ENCODE measurements at places on chromosomes 4 and X.
A peak's percentile ranks its signal among the peaks of the same experiment; 100 is the strongest.

DNA sequence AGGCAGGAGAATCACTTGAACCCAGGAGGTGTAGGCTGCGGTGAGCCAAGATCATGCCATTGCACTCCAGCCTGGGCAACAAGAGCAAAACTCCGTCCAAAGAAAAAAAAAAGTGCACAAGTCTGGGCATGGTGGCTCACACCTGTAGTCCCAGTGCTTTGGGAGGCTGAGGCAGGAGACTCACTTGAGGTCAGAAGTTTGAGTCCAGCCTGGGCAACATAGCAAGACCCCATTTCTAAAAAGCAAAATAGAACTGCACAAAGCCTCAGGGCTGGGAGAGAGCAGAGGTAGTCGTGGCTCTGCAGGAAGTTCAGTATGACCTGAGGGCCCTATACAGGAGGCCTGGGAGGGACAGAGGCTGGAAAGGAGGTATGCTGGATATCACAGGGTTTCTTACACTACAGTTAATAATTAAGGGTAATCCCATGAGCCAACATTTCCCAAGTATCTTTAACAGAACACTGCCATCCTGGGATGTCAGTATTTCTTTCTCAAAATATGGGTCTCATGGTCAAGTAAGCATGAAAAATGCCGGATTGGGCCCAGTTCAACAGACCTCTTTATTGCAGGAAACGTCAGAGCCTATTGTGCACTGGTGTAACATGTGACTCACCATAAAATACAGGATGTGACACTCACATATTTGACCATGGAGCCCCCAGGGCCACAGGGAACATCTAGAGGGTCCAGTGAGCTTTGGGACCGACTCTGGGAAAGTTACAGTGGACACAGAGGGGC, 37.8 kb downstream of the ACSL1 start:
- no peak for DNase-seq

DNA sequence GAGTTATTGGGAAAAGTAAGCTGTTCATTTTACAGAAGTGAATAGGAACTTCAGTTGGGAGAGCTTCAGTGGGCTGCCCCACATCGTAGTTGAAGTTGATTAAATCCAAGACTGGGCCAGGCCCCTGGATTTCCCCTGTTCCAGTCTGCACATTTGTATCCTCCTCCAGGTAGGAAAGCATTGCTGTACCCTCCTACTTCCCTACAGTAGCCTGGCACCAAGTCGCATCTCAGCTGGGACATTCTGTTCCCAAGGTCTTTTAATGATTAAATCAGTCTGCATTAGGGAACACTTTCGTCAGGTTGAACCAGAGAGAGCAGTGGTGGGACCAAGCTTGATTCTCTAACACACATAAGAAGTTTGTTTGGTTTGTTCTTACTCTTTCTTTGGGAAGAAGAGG, 165.8 kb upstream of the PPARGC1A start:
- no peak for DNase-seq

- no peak for DNase-seq
These were observed 376.6 kb downstream of the PDGFC start for GRCh38 chr4:156595041-156595440.

DNA sequence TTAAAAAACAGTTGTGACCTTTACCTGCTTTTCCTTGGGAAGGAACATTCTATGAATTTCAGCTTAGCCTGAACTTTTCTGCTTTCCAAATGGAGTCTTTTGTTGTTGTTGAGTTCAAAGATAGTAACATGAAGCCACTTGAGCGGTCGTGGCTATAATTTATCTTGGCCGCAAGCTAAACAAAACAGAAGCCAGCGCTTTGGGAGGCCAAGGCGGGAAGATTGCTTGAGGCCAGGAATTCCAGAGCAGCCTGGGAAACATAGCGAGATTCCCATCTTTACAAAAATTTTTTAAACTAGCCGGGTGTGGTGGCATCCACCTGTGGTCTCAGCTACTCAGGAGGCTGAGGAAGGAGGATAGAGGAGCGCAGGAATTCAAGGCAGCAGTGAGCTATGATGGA, 29.9 kb downstream of the TKTL1 start:
- DNase-seq: no peak

- DNase-seq: peak; percentile 39
These were observed 227.6 kb upstream of the HDX start for GRCh38 chrX:84729809-84730208.

GRCh38 chrX:123648028-123648810, 84.6 kb downstream of the THOC2 start:
- DNase-seq: peak; percentile 23

DNA sequence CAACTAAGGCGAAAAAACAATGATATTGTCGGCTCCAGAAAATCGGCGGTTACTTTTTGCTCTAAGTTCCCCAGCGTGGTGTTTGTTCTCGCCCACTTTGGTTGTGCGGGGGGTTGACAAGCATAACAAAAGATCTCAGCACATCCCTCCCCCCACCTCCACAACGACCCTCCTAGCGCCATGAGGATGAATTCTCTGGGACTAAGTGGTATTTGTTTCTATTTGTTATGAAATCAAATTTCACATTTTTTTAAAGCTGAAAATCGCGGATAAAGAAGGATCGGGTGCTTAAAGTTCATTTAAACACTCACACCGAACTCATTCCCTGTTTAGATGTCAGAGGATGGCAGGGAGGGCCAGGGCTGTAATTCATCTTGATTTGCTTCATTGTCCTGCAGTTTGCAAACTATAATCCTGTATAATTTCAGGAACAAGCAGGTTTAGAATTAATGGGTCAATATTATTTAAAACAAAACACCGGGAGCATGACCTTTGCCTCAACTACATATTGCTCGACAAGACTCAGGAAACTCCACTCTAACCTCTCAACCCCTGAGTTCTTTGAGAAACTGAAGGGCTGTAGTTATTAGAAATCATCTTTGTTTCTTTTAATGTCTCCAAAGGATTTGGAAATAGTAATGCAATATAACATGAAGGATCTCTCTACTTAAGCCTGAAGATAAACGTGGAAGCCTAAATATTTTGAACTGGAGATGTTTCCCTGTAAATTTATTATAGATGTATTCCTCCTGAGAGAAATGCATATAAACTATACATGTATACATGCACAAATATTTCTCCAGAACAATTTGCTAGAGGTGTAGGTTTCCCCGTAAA, 6.4 kb downstream of the PITX2 start:
- DNase-seq: no peak

GRCh38 chrX:72604705-72605104, 32.1 kb upstream of the HDAC8 start:
- DNase-seq: no peak

DNA sequence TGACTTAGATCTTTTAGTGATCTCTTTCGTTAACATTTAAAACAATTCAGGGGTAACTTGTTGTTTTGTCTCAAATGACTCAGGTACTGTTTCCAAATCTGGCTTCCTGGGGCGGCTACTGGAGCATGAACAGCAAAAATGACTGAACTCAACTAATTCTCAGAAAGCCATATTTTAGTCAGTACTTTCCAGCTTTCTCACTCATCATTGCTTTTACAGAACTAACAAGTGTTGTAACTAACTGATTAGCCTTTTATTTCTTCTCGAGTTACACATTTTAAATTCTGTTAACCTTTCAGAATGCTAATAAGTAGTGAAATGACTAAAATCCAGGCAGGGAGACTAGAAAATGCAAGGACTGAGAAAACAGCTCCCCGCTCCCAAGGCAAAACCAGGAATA, 55.3 kb downstream of the JADE3 start:
- DNase-seq: no peak

GRCh38 chrX:38694394-38694793, 106.9 kb upstream of the MID1IP1 start:
- no peak for DNase-seq

GRCh38 chr4:105022811-105023667, 123.6 kb upstream of the TET2 start:
- DNase-seq: no peak

GRCh38 chr4:108775921-108776320, 13.1 kb upstream of the ETNPPL start:
- no peak for DNase-seq

DNA sequence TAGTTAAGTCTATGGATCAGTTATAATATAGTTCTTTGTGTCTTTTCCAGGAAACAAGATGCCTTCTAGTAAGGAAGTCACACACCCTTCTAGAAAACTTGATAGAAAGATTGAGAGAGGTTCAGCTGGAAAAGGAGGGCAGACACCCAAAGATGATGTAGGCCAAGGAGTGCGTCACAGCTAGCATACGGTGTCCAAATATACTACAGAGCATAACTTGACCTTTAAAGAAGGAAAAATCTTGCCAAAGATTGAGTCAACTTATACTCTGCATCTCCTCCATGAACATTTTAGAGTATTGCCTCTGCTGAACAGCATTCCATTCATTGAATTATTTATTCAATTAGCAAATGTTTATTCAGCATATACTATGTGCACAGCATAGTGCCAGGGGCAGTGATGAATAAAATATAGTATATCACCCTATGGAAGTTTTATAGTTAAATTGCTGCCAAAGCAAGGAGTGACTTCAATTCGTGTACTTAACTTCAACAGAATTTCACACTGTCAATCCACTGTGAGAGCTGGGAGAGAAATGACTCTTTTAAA, 51.9 kb upstream of the SLC6A14 start:
- no peak for DNase-seq

DNA sequence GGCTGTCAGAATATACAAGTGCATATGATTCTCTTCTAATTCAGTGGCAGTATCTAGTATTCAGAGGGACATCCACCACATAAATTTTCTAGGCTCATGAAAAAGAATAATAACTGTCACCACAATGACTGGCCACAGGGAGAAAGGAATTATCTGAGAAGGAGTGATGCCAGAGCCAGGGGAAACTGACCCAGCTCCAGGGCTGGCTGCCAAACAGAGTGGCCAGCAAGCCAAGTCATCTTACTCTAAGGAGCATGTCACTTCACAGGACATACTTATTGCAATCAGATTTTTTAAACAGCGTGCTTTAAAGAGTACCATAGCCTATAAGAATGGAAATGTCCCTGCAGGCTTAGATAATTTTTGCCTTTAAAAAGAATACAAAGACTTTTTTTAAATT, 5.8 kb upstream of the SEPTIN11 start:
- no peak for DNase-seq

DNA sequence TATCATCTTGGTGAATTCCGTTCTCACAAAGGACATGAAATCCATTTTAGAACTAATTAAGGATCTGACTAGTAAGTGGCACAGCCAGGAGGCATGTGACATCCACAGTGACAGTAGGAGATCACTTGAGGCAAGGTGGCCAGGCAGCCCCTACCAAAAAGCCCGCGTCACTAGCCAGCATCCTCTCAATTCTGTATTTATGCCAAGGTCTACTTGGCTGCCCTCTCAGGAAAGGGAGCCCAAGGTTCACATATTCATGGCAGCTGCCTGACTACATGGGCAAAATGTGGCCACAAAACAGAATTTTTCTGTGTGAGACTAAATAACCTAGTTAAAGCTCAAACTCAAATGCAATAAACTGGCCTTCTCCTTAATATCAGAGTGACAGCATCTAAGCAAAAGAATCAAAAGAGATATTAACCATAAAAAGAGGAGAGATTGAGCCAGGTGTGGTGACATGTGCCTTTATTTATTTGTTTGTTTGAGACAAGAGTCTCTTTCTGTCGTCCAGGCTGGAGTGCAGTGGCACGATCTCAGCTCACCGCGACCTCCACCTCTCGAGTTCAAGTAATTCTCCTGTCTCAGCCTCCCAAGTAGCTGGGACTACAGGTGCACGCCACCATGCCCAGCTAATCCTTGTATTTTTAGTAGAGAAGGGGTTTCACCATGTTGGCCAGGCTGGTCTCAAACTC, 51.5 kb downstream of the SLC9A7 start:
- DNase-seq: no peak

DNA sequence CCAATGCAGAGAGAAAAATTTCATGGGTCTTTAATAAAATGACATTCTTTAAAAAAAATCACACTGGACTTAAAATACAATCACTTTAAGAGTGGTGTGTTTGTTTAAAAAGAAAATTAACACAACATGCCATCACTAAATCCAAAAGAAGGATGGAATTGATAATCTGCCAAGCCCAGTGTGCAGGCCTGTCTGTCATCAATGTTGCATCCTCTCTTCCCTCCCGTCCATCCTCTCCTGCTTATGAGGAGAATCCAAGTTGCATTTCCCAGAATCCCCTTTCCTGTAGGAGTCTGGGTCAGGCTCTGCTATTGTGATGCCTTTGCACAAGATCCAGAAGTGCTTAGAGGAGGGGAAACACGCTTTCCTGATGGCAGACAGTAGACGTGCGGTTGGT, 169.4 kb downstream of the MID1 start:
- no peak for DNase-seq

DNA sequence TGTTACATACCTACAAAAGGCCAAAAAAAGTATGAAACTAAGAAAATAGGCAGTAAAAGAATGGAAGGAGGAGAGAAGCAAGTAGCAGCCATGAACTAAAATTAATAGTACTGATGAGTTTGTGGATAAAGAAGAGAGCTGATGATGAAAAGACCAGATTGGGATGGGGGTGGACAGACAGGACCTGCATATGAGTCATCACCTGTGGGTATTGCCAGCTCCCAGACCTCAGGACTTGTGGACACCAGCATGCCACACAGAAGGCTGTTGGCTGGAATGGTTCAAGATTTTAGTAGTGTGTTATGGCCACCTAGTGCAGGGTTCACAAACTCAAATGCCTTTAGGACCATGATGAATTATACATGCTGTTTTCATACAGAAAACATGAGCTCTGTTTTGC, 58.9 kb downstream of the ARX start:
- DNase-seq: no peak

- DNase-seq: no peak
These were observed 73.6 kb downstream of the TMEM156 start for GRCh38 chr4:38958453-38959190.

GRCh38 chr4:38105475-38106220, 145.4 kb downstream of the PTTG2 start:
- peak; percentile 42 for DNase-seq

GRCh38 chr4:109818268-109818667, 2.7 kb downstream of the GAR1 start:
- no peak for DNase-seq

DNA sequence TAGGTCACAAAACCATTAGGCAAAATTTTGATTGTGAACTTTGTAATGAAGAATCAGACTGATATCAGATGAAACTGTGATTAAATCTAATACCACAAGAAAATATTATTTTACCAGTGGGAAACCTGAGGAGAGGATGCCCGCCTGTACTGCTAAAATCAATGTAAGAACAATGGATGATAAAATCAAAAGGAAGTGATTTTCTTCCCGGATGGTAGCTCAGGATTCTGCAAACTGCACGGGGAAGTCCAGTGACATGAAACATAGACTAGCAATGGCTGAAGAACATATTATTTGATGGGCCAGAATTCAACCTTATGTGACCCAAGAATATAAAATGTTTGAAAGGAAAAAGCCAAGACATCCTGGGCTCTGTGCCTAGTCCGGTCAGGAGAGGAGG, 974.9 kb downstream of the PCDH18 start:
- DNase-seq: no peak

DNA sequence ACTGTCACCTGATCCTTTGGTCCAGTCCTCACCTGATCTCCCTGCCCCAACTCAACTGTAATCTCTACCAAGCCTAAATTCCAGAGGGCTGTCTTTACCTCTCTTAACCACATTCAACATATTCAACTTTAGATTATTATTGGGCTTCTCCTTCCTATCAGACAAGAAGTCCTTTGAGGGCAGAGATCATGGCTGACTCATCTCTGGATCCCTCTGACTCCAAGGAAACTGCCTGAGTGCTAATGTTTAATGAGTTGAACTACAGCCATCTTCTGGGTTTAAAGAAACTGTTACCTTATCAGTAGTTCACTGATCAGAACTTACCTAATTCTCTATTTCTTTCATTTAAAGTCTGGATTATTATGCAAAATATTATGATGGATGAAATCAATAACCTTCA, 135.7 kb downstream of the GPC3 start:
- DNase-seq: no peak

- no peak for DNase-seq
These were observed 165.1 kb upstream of the TRPC5 start for GRCh38 chrX:112247714-112248113.

All from COR-L47 (cell line).